ENCODE measurements at places on chromosomes 11 and 22.

DNA sequence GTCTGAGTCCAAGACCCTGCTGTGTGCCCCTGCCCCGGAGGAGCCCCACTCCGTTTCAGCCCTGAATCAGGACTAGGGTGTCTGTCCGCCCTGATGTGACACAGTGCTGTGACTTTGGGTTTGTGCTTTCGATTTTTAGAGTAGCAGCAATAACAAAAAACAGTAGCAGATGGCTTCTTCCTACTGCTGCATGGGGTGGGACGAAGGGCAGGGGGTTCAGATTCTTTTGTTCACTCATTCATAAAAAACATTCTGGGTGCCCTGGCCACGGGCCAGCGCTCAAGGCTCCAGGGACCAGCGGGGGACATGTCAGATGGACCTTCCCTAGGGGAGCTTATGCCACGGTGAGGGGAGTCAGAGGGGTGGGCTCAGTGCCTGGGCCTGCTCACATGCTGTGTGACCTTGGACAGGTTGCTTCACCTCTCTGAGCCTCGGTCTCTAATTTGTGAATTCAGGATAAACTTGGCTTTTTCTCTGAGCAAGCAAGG is 24.6 kb upstream of the PRR5 start:
- no peak for DNase-seq

- DNase-seq, result no peak
Measured at GRCh38 chr11:130420478-130421198, 7.8 kb downstream of the ADAMTS8 start.

DNA sequence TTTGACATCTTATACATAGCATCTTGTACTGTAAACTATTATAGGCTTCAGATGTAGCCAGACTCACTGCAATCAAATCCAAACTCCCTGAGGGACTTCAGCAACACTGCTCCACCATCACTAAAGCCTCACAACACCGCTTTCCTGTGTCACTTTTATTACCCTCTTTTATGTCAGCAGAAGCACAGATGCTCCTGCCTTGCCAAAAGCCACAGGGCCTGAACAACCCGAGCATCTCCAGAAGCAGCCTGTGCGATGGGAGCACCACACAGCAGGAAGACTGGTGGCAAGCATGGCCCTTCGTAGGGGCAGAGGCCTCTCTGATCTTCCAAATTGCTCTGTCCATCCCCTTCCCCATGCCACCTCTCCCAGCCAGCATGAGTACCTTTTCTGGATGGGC is 22.9 kb downstream of the TMEM123 start:
- DNase-seq, result no peak

- no peak for DNase-seq
Measured at GRCh38 chr11:76621868-76622267, 48.7 kb downstream of the LRRC32 start.

DNA sequence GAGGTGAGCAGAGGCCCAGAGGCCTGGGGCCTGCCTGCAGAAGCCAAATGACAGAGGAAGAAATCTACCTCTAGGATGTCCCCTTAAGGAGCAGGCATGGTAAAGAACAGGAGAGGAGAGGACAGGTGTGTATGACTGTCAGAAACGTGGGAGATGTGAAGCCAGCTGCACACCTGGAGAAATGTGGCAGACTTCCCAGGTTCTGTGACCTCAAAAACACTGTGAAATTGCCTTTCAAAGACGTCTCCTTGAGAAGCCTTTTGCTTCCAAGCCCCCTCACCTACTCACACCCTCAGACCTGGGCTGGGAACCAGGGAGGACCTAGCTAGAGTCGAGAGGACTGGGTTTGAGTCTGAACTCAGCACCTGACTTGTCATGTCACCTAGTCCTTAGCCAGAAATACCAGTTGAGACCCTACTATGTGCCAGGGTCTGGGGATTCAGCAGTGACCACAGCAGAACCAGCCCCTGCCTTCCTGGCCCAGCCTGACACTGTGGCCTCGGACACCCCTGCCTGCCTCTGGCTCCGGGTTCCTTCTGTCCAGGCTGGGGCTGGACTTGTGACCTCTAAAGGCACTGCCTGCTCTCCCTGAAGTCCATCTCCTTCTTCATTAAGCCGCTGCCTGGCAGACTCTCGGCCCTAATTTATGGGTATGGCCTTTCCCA is 5.6 kb downstream of the TPBGL start:
- DNase-seq, result no peak

DNA sequence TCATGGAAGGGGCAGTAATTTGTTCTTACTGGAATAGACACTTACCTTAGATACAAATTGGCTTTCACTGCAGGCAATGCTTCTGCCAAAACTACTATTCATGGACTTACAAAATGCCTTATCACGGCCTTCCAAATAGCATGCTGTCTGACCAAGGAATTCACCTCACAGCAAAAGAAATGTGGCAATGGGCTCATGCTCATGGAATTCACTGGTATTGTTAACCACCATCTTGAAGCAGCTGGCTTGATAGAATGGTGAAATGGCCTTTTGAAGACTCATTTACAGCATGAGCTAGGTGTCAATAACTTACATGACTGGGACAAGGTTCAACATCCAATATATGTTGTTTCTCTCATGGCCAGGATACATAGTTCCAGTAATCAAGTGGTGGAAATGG is 21.9 kb downstream of the OR5B21 start:
- no peak for DNase-seq

- no peak for DNase-seq
Measured at GRCh38 chr11:57476047-57476756, 15.9 kb downstream of the RTN4RL2 start.

- DNase-seq, result no peak
Measured at GRCh38 chr11:74168838-74169237, 2.0 kb downstream of the C2CD3 start.

- DNase-seq, result peak; percentile 96
Measured at GRCh38 chr11:132576706-132577105, 955.6 kb downstream of the OPCML start.

DNA sequence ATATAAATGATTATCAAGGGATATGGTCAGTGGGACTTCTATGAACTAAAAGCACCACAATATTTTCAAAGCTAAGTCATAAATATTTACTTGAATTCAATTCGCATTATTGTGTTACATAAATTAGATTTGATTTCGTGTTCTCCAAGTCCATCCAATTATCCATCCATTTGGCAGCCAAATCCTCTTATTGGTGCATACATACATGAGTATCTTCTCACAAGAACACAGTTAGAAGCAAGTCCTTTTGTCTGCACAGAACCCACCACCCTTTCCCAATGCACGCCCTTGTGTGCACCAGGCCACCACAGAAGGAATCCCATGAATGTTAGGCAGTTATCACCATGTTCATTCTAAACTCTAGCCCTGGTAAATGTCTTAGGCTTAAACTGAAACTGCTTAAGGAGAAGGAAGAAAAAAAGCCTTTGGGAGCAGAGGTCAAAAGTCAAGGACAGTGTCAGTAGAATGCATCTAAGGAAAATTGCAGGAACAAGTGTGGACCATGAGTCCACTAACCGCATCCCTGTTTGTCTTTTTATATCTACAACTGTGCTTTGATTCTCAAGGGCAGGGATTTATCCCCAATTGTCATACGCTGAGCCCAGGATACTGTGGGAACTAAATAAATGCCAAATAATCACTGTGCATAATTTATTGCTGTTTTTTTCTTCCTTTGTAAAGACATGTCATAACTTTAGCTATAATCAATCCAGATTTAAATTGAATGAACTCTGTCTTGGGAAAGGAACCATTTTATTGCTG is 108.2 kb upstream of the DDI1 start:
- DNase-seq, result no peak

DNA sequence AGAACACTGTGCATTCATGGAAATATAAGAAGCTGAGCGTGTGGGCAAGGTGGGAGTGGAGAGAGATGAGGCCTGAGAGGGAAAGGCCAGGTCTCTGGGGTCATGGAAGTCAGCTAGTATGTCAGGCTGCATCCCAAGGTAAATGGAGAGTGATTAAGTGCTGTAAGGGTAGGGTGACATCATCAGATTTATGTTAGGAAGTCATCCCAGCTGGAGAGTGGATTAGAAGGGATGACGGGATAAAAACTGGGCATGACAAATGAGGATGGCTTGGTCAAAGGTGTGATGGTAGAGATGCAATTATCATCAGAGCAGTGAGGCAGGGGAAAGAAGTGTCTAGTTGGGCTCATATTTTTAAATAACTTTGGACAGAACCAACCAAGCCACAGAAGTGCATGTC is 3.5 kb upstream of the ENDOD1 start:
- no peak for DNase-seq

GRCh38 chr11:67053896-67054329 is 2.7 kb upstream of the RHOD start:
- DNase-seq, result no peak

GRCh38 chr11:12546660-12547059 is 127.6 kb upstream of the TEAD1 start:
- no peak for DNase-seq

- peak; percentile 51 for DNase-seq
Measured at GRCh38 chr11:16902182-16902581, 112.0 kb downstream of the PLEKHA7 start.

- no peak for DNase-seq
Measured at GRCh38 chr11:125587480-125587879, 5.2 kb upstream of the STT3A start.

DNA sequence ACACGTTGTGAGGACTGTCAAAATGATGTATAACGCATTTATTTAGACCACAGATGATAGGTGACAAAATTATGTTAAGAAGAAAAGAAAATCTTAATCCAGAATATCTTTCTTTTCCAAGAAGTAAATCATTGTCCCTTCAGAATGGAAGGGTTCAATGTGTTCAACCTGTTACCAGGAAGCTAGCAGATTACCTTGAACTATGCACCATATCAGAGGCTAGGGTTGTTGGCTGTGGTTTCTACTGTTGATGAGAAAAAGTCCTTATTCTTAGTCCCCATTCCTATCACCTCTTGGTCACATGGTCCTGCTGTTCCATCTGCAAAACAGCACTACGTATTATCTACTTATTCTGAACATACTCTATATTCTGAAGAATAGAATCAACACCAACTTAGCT is 339.5 kb upstream of the CADM1 start:
- no peak for DNase-seq

DNA sequence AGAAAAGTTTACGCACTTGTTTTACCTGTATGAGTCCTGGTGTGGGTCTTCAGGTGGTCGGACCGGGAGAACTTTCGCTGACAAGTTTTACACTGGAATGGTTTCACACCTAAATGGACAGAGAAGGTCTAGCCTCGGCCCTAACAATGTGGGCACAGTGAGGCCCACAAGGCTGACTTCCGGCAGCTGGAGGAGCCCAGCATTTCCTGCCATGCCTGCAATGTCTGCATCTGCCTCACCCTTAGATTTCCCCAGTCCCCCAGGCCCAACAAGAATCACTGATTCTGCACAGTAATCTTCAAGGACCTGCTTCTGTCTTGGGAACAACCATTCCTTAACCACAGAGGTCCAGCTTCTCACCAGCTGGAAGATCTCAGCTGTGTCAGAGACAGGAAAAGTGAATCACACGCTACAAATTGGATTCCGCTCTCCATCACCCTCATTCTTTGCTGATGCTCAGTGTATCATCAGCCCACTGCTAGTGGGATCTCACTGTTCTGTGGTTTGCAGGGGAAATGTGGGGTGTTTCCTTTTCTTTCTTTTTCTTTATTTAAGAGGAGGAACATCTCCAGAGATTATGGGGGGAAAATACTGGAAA is 43.3 kb downstream of the WT1 start:
- DNase-seq, result peak; percentile 89

DNA sequence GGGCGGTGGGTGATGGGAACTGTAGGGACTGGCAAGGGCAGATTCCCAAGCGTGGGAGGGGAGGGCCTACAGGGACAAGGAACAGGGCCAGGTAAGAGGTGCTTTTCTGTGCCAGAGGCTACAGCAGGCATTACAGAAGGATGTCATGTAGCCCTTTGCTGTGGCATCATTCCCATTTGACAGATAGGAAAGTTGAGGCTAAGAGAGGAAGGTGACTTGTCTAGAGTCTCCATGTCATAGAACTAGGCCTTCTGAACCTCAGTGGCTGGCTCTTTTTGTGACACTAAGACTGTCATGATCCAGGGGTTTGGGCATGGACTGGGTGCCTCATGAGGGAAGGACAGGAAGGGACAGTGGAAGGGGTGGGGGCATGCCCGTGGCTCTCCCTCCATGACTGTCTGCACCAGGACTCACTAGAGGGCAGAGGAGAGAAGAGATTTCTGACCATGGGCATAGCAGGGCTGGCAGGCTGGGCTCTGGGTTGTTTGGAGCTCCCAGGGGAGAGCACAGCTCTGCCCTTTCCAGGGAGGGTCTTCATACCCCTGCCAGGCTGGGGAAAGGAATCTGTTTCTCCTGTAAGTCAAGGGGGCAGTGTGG is 3.2 kb downstream of the MMP11 start:
- DNase-seq, result no peak

- no peak for DNase-seq
Measured at GRCh38 chr11:119339589-119340334, 921 bp downstream of the C1QTNF5 start.

GRCh38 chr22:31556627-31557203 is 60.4 kb downstream of the SFI1 start:
- no peak for DNase-seq

DNA sequence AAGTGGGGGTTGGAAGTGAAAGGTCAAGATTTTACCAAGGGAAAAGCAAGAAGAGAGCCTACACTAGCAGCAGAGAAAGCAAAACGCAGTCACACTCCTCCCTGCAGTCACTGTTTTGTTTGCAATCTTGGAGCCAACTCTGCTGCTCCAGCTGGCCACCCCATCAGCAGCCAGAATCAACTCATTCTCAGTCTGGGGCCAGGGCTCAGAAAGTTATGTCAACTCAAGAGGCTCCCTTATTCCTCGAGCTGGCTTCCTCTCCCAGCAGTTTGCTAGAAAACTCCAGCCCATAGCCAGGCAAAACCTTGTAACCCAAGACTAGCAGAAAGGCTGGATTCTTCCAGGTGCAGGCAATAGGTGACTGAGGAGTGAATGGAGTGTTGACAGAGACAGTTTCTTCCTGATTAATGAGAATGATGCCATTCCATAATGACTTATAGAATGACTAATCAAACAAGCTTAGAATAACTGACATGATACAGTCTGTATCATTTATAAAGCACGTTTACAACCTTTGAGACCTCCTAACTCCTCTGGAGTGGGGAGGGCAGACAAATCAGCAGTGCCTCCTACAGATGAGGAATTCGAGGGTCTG is 53.4 kb downstream of the P4HA3 start:
- no peak for DNase-seq

GRCh38 chr11:111418436-111418787 is 39.3 kb upstream of the POU2AF1 start:
- DNase-seq, result no peak

DNA sequence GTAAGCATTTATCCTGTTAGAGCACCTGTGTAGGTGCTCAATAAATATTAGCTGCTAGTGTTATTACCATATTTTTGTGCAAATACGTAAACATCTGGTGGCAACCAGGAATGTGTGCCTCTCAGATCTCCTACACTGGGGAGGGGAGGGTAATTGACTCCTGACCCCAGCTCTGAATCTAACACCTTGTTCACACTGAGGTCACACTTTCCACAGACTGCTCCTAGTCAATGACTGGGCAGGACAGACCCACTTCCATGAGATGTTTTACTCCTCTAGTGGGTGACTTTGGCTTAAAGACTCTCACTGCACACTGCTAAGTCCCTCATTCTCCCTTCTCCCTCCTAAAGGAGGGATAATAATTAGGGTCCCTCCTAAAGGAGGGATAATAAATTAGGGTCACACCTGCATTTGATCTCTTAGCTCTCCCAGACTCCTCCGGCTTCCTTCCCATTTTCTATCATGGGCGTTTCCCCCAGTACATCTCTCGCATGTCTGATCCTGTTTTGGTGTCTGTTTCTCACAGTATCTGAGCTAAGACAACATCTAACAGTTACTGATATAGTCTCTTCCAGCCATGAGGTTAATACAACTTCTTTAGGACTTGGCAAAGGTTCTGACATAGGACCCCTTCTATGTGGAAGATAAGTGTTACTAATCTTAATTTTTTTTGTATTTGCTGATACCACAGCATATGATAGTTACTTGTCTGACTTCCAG is 8.0 kb downstream of the CSTPP1 start:
- DNase-seq, result no peak
